ENCODE measurements at places on chromosomes 6 and 20.

DNA sequence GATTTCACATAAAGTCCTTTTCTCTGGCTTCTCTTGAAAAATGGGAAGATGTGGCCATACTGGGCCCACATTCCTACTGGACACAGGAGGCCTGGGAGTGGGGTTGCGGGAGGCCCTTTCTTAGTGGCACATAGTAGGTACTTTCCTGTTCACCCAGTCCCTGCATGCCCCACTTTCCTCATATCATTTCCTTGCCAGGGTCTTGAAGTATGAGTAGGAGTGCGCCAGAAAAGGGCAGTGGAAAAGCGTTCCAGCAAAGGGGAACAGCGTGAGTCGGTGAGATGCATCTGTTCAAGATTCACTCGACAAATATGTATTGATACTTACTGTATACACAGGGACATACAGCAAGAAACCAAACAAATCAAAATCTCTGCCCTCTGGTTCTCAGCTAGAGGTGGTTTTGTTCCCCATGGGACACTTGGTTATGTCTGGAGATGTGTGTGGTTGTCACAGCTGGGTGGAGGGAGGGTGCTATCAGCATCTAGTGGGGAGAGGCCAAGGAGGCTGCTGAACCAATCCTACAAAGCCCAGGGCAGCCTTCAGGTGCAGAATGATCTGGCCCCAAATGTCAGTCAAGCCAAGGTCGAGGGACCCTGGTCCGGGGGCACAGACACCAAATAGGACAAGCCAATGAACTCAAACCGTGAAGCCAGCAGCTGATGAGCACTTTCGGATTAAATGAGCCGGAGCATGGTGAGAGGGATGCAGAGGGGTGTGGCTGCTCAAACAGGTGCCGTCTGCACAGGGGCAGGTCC is 151.4 kb downstream of the CEBPB start:
- DNase-seq = no peak

- DNase-seq = no peak
Observed at GRCh38 chr6:14791526-14791925, 454.3 kb upstream of the JARID2 start.

DNA sequence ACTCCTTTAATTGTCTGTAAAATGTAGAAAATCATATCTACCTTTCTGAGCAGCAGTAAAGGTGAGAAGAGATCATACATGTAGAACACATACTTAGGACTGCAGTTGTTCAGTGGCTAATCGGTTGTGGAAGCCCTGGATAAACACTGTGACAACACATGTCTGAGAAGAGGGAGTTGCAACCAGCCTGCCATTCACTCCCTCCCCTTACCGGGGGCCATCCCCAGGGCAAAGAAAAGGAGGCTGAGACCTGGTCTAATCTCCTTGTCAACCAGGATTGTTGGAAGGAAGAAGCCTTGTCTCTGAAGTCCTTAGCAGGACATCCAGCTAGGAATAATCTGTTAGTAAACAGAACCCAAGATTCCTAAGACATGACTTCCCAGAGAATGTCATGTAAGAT is 462.5 kb upstream of the AGPAT4 start:
- DNase-seq = no peak

DNA sequence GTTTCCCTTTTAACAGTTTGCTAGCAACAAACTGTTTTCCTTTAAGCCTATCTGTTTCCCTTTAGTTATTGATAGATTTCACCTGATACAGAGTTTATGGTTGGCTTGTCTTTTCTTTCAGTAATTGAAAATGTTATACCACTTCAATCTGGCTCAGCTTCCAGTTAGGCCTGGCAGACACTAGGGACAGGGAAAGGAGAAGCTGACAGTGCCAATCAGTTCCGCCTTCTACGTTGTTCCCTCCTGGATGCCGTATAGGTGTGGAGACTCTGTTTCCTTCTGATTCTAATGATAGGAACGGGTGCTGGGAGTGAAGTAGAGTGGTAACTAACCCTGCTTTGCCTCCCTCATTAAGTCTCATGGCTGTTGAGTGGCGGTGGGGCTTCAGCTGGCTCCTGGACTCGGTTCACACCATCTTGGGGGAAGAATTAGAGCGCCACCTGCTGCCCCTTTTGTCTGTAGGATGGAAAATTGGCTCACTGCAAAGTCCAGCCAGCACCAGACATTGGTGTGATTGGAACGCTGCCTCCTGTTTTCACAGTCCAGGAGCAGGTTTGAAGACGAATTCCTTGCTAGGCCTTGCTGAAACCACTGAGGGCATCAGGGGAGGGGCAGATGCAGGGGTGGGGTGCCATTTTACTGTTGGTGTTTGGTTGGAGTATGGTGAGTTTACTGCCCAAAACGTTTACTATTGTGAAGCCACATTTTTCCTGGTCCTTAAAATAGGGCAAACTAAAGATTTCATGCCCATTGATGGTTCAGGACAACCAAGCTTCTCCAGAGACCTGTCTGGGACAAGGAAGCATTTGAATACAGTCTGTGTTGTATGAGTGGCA is 1729.5 kb downstream of the GRIK2 start:
- no peak for DNase-seq

DNA sequence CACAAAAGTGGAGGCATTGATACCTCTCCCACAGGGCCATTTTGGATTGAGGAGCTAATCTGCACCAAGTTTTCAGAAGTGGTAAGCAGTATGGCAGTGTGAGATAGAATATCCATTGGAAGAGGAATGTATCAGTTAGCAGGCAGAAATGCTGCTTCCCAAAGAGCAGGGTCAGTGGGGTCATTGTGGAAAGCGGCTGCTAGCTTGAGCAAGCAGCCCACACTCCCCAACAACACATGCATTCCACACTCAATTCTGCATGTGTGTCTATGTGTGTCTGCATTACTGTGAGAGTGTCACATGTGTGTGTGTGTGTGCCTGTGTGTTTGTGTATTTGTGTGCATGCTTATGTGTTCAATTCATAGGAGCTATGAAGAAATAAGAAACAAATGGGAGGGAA is 190.9 kb upstream of the FOXA2 start:
- no peak for DNase-seq

DNA sequence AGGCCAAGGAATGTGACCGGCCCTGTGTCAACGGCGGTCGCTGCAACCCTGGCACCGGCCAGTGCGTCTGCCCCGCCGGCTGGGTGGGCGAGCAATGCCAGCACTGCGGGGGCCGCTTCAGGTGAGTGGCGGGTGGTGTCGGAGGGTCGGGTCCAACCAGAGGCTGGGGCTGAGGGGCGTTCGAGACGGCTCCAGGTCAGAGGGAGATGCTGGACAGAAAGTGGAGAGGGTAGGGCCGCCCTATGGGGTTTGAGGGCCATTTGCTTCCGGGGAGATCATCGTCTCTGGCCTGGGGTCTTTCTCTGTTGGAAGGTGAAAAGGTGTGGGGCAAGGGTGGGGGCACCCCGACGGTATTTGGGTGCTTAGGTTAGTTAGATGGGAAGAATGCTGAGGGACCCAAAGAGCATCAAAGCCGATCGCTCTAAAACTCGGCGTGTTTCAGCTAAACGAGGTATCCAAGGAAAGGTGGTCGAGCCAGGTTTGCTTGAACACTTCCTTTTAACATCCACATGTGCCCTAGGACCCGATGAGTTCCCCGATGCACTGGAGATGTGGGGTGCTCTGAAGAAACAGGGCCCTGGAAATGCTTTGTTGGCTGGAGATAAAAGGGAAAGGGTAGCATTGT is 691 bp downstream of the ATRN start:
- no peak for DNase-seq

DNA sequence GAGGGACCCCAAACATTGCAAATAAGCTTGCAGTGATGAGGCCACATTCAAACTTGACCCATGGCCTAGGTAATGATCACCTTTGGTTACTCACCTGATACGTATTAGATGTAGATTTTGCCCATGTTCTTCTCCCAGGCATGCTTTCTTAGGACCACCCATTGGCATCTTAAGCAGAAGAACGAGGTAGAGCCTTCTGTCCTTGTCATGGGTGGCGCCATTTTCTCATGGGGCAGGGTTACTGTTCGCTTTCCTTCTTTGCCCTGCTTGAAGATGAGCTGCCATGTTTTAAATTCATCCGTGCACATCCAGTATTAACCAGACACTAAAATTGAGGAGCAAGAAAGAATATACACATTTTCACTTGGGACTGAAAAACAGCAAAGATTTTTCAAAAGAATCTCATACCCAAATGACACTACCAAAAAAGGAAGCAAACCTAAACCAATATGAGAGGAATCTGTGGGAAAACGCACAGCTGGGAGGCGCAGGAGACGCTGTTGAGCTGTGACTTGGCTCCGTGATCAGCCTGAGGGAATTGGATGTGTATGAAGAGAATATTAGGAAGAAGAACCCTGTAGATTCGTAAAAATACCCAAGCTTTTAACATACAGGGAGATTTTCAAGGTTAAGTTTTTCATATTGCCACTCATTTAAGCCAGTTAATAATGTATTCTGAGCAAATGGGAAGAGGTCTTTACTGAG is 36.6 kb downstream of the GMPR start:
- no peak for DNase-seq

DNA sequence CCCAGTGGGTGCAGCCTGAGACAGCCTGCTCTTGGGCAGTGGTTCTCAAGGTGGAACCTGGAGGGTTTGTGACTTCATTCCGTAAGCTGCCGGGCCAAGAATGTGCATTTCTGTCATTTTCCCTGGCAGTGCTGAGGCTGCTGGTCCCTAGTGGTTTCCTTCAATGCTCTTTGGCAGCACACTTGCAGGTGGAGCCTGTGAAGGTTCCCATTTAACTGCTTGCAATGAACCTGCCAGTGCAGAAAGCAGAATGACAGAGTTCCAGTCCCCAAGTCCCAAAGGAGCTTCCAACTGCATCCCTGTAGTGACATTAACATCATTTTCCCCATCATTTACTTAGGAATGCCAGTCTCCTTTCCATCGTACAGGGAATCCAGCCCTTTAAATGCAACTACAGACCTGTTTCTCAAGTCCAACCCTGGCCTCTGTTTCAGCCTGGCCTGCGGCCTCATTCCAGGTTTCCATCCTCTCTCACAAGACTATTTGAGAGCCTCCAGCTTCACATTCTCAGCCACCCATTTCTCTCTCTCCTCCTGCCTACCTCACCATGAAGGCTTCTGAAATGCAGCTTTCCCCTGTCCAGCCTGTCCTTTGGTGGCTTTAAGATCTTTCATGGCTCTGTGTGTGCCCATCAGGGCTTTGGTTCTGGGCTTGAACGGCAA is 149.7 kb upstream of the GGTLC1 start:
- no peak for DNase-seq

DNA sequence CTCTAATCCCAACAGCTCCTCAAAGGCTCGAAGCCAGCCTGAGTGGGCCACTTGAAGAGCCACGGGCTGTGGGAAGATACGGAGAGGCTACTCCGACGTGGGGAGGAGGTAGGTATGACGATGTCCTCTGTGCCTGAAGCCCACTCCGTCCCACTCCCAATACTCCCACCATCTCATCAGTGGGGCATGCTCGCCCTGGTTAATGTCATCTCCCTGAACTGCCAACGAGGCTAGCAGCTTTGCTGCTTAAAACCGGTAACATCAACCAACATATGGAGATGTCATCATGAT is 11.1 kb downstream of the NRN1 start:
- DNase-seq = no peak

DNA sequence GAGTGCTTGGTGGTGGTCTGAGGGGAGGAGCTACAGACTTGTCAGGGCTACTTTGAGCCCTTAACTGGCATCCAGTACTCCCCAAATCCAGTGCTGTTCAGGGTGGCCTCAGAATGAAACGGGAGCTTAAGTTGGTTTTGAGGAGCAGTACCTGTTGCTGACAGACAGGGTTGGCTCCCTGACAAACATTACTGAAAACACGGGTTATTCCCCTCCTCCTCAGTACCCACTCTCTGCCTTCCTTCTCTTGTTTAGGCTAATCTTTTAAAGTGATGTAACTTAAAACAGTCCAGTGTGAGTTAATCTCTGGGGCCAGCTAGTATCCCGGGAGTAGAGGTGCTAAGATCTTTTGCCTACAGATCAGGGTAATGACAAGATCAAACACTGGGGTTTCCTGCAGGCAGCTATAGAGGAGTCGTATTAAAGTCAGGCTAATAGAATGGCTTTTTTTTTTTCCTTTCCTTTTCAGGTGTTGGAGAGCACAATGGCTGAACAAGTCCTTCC is 3.7 kb downstream of the TNFAIP3 start:
- DNase-seq = no peak

- peak; percentile 83 for DNase-seq
Observed at GRCh38 chr20:43751167-43752050, 24.6 kb upstream of the GTSF1L start.

DNA sequence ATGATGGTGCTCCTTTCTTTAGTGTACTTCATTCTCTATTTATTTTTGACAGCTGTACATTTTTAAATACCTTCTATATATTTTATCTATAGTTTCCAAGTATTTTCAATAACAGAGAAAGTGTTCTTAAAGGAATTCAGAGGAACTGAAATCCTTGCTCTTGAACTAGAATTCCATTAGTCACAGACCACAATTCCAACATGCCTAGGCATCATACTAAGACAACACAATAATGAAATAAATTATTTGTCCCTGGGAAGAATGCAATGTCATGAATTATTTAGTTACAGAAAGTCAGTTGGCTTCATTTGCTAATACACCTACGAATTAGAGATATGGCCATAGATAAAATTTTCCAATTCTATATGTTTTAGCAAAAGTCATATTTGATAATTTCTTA is 671.2 kb downstream of the EPHA7 start:
- DNase-seq = no peak

- no peak for DNase-seq
Observed at GRCh38 chr6:65126667-65127066, 580.4 kb downstream of the EYS start.

GRCh38 chr6:87171938-87172633 is 16.7 kb downstream of the ZNF292 start:
- DNase-seq = no peak

- DNase-seq = peak; percentile 20
Observed at GRCh38 chr20:41078329-41078728, 49.7 kb downstream of the TOP1 start.

GRCh38 chr20:13613917-13614316 is 24.8 kb downstream of the TASP1 start:
- no peak for DNase-seq

DNA sequence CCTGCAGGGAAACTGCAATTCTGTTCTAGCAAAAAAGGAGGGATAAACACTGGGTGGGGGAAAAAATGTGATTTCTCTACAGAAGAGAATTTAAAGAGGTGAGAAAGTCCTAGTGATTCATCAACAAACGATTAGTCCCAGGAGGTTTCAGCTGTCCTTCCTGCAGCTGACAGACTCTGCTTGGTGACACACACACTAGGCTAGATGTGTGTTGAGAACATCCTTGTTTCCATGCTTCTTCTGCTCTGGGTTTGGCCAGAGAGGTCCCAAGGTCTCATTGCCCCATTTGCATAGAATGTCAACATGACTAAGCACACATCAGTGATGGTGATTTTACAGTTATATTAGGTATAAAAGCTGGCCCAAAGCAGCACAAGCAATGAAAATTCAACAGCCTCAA is 258.3 kb downstream of the NFATC2 start:
- DNase-seq = no peak

DNA sequence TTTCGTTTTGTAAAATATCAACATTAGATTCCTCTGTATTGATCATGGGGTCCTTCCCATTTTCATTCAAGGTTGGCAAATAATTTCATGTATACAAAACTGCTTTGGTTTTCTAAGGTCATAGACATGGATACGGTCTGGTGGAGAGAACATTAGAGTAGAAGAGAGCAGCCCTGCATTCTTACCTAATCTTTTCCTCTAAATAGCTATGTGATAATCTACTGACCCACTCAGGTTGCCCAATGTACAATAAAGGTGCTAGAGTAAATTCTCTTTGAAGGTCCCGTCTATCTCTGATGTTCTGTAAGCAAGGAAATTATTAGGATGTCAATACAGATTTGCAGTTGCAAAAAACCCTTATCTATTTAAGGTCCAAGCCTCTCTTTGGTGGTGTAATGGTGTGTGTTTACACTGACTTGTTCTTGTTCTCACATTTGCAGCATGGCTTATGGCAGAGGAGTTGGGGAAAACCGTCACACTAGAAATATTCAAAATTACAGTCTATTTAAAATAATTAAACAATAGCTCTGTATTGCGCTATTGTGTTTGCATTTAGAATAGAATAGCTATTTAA is 31.2 kb upstream of the NOX3 start:
- DNase-seq = no peak
